Suprapubic skin (tissue), 4 donors: ENCODE measurements at places on chromosomes 4 and X.

GRCh38 chr4:105558277-105558676 lies 5.9 kb downstream of the ARHGEF38 start:
- no peak for DNase-seq

DNA sequence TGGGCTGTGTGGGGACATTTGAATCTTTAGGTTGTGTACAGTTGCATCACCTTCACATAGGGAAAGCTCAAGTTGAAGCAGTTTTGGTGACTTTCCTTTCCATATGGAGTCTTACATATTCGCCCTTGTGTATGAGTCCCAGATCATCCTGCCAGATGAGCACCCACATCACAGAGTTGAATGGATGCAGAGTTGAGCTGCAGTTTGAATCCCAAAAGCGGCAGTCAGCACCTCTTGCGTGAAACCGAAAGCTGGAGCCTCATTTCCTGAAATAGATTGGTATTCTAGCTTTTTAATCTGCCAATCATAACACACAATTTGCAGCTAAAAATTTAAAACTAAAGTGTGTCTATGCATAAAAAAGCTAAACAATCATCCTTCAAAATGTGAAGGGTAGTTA lies 162.9 kb upstream of the DIPK2B start:
- DNase-seq: no peak

DNA sequence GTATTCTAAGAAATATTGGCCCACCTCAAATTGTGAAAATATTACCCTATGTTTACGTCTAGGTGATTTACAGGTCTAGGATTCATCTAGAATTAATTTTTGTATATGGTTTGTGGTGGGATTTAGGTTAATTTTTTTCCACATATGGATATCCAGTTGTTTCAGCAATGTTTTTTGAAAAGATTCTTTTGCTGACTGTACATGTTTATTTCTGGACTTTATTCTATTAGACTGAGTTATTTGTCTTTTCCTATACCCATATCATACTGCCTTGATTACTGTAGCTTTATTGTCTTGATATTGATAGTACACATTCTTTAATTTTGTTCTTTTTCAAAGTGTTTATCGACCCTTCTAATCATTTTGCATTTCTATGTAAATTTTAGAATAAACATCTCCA lies 83.5 kb downstream of the PRKG2 start:
- DNase-seq: no peak

DNA sequence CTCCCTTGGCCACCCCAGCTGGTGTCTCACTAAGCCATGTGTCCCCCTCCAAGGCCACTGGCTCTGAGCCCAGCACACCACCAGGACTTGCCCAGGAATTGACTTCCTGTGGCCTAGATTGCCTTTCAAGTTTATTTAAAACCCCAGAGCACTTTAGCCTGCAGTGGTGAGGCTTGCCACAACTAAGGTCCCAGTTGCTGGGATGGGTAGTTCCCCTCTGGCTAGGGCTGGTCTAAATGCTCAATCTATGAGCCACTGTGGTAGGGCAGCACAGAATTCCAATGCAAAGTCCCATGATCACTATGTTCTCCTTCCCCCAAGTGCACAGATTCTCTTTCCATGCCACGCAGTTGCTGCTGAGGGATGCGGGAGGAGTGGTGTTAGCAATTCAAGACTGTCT lies 61.1 kb upstream of the HCCS start:
- no peak for DNase-seq

DNA sequence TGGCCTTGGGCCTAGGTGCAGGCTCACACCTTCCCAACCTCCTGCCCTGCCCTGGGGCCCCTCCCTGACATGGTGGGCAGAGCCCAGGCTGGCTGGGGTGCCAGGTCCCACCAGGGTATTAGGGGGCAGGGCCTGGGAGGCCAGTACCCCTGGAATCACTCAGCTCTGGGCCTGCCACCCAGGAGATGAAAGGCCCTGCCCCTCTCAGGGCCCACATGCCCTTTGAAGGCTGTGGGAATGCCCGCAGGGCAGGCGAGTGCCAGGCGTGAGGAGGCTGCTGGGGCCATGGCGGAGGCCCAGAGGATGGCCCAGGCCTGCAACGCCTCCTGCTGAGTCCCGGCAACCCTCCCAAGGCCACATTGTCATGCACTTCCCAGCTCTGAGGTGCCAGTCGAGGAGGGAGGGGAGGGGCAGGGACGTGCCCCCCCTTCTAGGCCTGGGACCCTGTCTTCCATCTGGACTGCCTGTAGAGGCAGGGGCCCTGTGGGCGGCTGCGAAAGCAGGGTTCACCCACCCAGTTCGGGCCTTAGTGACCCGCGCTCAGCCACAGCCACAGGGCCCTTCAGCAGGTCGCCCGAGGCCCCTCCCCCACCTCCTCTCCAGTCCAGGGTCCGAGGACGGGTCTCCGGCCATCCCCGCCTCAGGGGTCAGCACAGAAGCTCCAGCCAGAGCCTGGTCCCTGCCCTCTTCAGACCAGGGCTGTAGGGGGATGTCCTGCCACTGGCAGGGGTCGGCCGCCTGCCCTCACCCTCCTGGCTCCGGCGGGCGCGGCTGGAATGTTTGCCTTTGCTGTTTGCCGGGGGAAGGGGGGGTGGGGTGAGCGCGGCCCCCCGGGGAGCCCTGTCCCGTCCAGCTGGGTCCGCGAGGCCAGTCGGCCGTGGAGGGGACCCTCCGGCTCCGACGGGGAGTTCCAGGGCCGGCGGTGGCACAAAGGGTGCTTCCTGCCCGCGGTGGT lies 26.7 kb upstream of the FGFR3 start:
- no peak for DNase-seq
